ENCODE measurements at places on chromosomes 3 and 15.
A peak's percentile ranks its signal among the peaks of the same experiment; 100 is the strongest.

DNA sequence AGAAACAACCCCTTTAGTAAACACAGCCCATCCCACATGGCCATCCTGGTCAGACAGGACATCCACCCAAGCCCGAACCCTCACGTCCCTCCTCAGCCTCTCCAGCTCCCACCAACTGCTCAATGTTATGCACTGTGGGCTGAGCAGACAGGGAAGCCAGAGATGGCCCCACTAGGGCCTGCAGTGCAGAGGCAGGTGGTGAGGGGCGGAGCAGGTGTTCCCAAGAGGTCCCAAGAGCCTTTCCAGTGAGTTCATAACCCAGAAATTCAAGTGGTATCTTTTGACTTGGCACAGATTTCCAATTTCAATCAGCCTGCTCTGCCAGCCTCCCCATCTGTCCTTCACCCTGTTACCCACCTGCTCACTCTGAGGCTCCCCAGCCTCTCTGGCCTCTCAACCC is 130.3 kb downstream of the LIPC start:
- DNase-seq, result no peak

GRCh38 chr3:63413523-63413922 is 135.4 kb downstream of the SYNPR start:
- no peak for DNase-seq

DNA sequence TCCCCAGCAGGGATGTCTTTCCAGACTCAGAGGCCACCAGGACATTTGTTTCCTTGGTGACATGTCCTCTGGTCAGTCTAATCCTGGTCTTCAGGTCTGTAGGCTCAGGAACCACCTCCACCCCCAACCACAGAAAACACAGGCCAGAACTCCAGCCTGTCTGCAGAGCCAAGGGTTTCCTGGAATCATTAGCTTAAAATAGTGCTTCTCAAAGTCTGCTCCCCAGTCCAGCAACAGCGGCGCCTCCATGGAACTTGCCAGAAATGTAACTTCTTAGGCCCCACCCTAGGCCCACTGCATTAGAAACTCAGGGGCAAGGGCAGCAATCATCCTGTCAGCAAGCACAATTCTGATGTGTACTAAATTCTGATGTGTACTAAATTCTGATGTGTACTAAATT is 20.0 kb downstream of the SLC28A1 start:
- DNase-seq, result no peak

DNA sequence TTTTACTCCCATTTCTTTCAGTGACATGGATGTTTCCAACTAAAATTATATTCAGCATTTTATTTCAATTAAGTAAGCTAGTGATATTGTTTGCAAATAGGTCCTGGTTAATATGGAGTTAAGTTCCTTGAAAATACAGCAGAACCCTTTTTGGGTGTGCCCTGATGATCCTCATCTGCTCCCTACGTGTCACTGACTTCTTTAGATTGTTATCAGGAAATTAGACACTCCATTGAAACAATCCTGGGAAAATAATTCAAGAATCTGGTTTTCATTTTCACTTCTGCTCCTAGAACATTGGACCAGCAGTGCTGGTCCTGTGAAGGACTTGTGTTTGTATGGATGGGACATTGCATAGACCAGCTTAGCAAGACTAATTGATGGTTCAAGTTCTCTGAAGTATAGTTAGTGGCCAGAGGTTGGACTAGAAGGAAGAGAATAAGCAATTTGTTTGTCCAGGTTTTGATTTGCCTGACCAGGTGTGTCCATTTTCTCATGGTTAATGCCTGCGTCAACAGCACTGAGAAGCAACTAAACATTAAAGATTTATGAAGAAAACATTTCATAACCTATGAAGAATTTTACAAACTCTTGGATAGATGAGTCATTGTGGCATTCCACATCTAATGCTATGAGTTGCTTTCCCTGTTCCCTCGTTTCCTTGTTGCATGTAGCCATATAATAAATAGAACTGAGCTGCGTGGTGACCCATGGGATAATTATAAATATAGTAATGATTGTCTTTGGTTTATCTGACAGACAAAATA is 95.8 kb downstream of the ZPLD1 start:
- peak; percentile 41 for DNase-seq

Data from PC-9 (cell line).